ENCODE measurements at places on chromosomes 3 and 15. TPM values are rescaled to one million over a fixed set of nuclear protein-coding genes. Genes with fewer than 3 reads are reported as not detected.
A peak's percentile ranks its signal among the peaks of the same experiment; 100 is the strongest.

GRCh38 chr3:100124201-100124761, 10.0 kb upstream of the FILIP1L start:
- no peaks in the 10 kb centered on the region for H3K27me3 ChIP-seq
- no peaks in the 10 kb centered on the region for H3K36me3 ChIP-seq
- H3K4me1 ChIP-seq: peaks cover 11% of the 10 kb centered on the region
- DNase-seq: peak; percentile 22

GRCh38 chr3:170429050-170429449, 10.4 kb downstream of the CLDN11 start:
- H3K36me3 ChIP-seq: no peaks in the 10 kb centered on the region
- H3K4me3 ChIP-seq: no peak overlapping the region

MESP1 gene
- 0.33 TPM for polyA plus RNA-seq

GOLGA8T gene
- not detected for polyA plus RNA-seq

- no peak for DNase-seq
- H3K4me3 ChIP-seq: no peak overlapping the region
- H3K36me3 ChIP-seq: no peaks in the 10 kb centered on the region
- H3K27ac ChIP-seq: no peak overlapping the region
- H3K4me1 ChIP-seq: no peaks in the 10 kb centered on the region
Measured at GRCh38 chr15:93126148-93126547, 37.1 kb upstream of the RGMA start.

IRAK2 gene
- polyA plus RNA-seq: 2.3 TPM

TMEM44 gene
- polyA plus RNA-seq: 8.6 TPM

LRRIQ4 gene
- polyA plus RNA-seq: 0.17 TPM

- no peak for DNase-seq
- H3K4me1 ChIP-seq: no peaks in the 10 kb centered on the region
- H3K27ac ChIP-seq: no peak overlapping the region
- H3K36me3 ChIP-seq: no peaks in the 10 kb centered on the region
- no peaks in the 10 kb centered on the region for H3K27me3 ChIP-seq
Measured at GRCh38 chr3:66256806-66257205, 36.0 kb downstream of the SLC25A26 start.

HRG gene
- polyA plus RNA-seq: not detected

- H3K36me3 ChIP-seq: no peaks in the 10 kb centered on the region
- H3K4me3 ChIP-seq: no peak overlapping the region
- H3K27me3 ChIP-seq: no peaks in the 10 kb centered on the region
- H3K4me1 ChIP-seq: no peaks in the 10 kb centered on the region
Measured at GRCh38 chr3:107508331-107508730, 14.4 kb upstream of the BBX start.

GRCh38 chr3:176785171-176785570, 412.1 kb downstream of the TBL1XR1 start:
- no peaks in the 10 kb centered on the region for H3K36me3 ChIP-seq
- no peaks in the 10 kb centered on the region for H3K27me3 ChIP-seq
- no peak overlapping the region for H3K27ac ChIP-seq
- no peaks in the 10 kb centered on the region for H3K4me1 ChIP-seq
- DNase-seq: no peak

TASOR gene
- polyA plus RNA-seq: 40.7 TPM

GRCh38 chr3:154584041-154584440, 154.1 kb upstream of the GPR149 start:
- H3K4me3 ChIP-seq: no peak overlapping the region
- H3K36me3 ChIP-seq: no peaks in the 10 kb centered on the region
- DNase-seq: no peak
- H3K4me1 ChIP-seq: no peaks in the 10 kb centered on the region
- H3K27ac ChIP-seq: no peak overlapping the region

DNA sequence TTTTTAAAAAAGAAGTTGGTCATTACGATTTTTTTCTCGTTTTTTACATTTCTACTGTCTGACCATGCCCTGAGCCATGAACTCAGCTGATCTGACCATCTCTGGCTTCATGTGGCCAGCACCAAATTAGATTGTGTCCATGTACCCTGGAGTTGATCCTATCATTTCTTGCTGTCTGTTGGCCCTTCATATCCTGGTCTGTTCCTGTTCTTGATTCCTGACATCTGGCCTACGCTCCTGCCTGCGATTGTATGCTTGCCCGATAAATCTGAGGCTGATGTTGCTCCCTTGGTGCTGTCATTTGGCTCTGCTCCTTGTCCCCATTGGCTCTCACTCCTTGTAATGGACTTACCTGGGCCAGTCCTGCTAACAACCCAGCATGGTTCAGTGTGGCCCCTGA, 89.8 kb upstream of the IGSF10 start:
- H3K4me3 ChIP-seq: no peak overlapping the region
- H3K27ac ChIP-seq: no peak overlapping the region
- H3K4me1 ChIP-seq: peaks cover 6% of the 10 kb centered on the region
- H3K27me3 ChIP-seq: no peaks in the 10 kb centered on the region
- H3K36me3 ChIP-seq: no peaks in the 10 kb centered on the region

GRCh38 chr15:68829068-68829467, 8.4 kb upstream of the ANP32A start:
- no peak overlapping the region for H3K4me3 ChIP-seq
- no peaks in the 10 kb centered on the region for H3K4me1 ChIP-seq
- no peak for DNase-seq
- no peaks in the 10 kb centered on the region for H3K27me3 ChIP-seq

DNA sequence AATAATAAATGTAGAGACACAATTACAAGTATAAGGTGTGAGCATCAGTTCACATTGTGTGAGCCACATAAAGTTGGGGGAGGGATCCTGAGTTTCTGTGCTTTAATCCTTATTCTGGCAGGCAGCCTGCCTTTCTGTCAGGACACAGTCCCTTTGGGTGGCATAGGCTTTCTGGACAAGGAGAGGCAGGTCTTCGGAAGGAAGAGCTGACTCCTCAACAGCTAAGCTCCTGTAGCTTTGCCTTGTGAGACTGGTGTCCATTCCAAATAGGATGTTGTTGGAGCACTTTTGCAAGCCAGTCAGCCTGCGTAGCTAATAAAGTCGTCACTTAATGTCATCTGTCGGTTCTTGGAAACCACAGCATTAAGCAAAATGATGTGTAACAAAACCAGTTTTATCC, 151.9 kb upstream of the MCTP2 start:
- H3K4me3 ChIP-seq: no peak overlapping the region
- no peak for DNase-seq
- H3K27ac ChIP-seq: no peak overlapping the region
- no peaks in the 10 kb centered on the region for H3K4me1 ChIP-seq
- H3K27me3 ChIP-seq: no peaks in the 10 kb centered on the region

KCNMB2 gene
- 7.6 TPM for polyA plus RNA-seq

DNA sequence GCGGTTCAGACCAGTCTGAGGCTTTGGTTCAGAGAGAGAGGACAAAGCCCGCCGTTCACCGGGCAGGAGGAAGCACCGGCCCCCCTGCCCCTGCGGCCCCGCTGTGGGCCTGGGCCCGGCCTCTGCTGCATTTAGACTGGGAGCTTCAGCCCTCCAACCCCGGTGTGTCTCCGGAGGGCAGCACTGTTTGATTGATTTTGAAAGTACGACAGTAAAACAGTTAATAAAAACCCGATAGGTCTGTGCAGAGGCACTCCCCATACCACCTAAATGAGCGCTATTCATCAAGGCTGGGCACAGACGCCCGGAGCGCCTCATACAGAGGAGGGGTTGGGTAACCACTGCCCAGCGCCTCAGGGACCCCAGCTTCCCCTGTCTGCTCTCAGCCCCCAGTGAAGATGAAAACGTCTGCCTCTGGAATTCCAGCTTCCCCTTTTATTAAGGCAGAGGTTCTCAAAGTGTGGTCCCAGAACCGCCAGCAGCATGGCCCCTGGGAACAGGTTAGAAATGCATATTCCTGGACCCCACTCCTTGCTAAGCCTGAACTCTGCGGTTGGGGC, 256.7 kb upstream of the TLE3 start:
- DNase-seq: no peak
- H3K27ac ChIP-seq: no peak overlapping the region
- no peak overlapping the region for H3K4me3 ChIP-seq
- no peaks in the 10 kb centered on the region for H3K4me1 ChIP-seq
- no peaks in the 10 kb centered on the region for H3K27me3 ChIP-seq

DNA sequence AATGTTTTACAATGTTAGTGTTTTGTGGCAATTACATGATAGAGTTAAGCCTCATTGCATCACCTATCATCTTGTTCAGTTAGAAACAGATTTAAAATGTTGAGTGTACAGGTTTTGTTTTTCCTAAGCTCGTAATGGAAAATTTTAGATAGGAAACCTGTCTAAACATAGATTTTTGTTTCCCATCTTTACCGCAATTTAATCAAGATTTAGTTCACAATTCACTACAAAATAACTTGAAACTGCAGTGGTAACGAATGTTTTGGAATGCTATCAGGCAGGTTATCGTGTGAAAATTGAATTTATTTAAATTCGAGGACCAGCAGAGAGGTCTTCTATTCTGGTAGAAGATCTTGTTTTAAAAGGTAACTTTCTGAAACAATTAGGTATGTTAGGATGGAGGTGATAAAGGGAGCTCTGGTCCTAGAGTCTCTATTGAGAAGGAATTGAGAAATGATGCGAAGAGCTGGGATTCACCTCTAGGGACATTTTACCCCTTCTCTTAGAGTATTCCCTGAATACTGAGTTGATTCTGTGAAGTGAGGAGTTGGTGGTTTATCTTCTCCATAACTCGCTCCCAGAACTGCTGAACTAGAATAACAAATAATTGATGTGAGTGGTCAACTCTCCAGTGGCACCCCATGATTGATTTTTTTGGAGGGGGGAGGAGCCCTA, 1.4 kb downstream of the DOCK3 start:
- H3K4me3 ChIP-seq: no peak overlapping the region
- no peaks in the 10 kb centered on the region for H3K36me3 ChIP-seq
- no peak overlapping the region for H3K27ac ChIP-seq
- H3K27me3 ChIP-seq: no peaks in the 10 kb centered on the region
- peaks cover 4% of the 10 kb centered on the region for H3K4me1 ChIP-seq
- no peak for DNase-seq

- no peak for DNase-seq
- no peaks in the 10 kb centered on the region for H3K27me3 ChIP-seq
- H3K4me1 ChIP-seq: peaks cover 6% of the 10 kb centered on the region
Measured at GRCh38 chr15:73631915-73632669, 1.1 kb downstream of the NPTN start.

DNA sequence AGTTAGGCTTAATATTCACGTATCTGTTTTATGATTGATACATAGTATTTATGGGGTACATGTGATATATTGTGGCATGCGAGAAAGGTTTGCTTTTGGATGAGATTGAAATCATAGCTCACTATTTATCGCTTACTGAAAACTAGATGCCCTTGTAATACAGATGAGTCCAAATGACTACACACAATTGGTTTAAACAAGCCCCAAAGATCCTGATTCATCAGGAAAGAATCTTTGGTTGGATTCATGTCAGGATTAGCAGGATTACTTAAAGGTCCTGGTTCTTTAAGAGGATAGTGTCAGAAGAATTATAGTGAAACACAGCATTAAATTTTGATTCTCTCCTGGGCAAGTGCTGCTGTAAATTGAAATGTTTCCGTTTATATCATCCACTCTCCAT, 18.6 kb upstream of the AADAC start:
- H3K27me3 ChIP-seq: no peaks in the 10 kb centered on the region
- no peaks in the 10 kb centered on the region for H3K4me1 ChIP-seq
- no peak for DNase-seq
- no peak overlapping the region for H3K27ac ChIP-seq
- no peaks in the 10 kb centered on the region for H3K36me3 ChIP-seq

DNA sequence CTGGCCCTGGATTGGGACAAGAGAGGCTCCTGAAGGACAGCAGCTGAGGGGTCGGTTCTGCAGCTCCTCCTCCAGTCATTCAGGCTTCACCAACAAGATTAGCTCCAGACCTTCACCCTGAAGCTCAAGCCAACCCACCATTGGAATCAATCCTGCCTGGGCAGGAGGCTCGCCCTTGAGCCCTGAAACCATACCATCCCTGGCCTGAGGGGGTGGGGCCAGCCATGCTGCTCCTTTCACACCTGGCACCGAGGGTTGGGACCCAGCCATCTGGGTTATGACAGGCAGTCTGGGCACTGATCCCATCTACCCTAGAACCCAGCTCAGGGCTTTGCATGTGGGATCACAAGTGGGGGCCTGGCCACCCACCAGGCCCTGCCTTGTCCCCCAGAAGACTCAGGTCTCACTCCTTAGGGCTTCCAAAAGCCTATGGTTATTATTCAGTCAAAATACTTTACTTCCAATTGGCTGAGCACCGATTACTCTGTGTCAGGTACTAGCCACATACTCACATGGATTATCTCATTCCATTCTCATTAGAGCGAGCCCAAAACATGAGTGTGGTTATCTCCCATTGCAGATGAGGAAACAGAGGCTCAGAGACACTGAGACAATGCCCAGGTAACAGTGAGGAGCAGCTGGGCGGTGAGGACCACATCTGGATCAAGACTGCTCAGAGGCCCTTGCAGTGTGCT, 3.1 kb downstream of the ABHD14B start:
- DNase-seq: no peak
- no peak overlapping the region for H3K4me3 ChIP-seq
- H3K27ac ChIP-seq: no peak overlapping the region
- peaks cover 11% of the 10 kb centered on the region for H3K4me1 ChIP-seq
- no peaks in the 10 kb centered on the region for H3K27me3 ChIP-seq

GRCh38 chr3:100189444-100189964, 71.3 kb upstream of the TBC1D23 start:
- no peak overlapping the region for H3K4me3 ChIP-seq
- no peak overlapping the region for H3K27ac ChIP-seq
- peaks cover 10% of the 10 kb centered on the region for H3K4me1 ChIP-seq
- H3K36me3 ChIP-seq: no peaks in the 10 kb centered on the region

DNA sequence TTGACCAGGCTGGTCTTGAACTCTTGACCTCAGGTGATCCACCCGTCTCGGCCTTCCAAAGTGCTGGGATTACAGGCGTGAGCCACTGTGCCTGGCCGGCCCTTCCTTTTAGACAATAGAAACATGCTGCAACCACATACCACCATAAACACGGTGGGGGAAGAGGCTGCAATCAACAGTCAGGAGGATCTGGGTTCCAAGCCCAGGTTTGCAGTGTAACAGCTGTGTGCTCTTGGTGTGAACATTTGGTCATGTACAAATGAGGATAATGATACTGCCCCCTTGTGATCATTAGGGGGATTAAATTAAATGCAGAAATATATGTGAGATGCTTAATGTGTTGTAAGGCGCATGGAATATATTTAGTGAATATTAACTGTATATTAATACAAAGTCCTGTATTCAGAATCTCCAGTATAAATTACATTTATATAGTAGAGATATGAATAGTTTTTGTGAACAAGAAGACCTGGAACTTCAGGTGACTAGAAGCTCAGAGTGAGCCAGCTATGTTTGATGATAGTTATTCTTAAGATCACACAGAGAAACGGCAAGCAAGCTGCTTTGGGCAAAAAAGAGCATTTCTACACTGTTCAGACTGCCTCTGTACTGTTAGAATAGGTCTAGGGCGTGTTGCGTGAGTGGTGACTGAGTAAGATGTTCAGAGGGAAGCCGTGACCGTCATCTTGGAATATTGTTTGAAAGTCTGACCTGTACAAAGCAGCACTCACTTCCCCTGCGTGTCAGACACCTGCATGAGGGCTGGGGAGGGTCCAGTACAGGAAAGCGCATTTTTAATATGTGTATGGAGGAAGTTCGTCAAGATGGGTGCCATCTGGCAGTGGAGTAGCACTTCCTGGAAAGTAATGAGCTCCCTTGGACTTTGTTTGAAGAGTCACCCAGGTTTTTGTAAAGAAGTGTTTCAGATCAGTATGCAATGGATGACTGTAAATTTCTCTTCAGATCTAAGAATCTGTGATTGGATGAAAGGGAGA, 125.8 kb downstream of the PGPEP1L start:
- no peak for DNase-seq
- H3K4me1 ChIP-seq: peaks cover 13% of the 10 kb centered on the region
- H3K27ac ChIP-seq: no peak overlapping the region
- no peaks in the 10 kb centered on the region for H3K36me3 ChIP-seq
- no peaks in the 10 kb centered on the region for H3K27me3 ChIP-seq

Data from ovary (tissue), 10 donors.